Activated CD8-positive, alpha-beta memory T cell treated with anti-CD3 and anti-CD28 coated beads, Interleukin-2, amount 50 U/mL, for 4 hours (primary cell): ENCODE measurements at places on chromosomes 2 and 18.

- no peak for DNase-seq
Observed at GRCh38 chr2:64137996-64138395, 6.2 kb downstream of the PELI1 start.

GRCh38 chr2:203412546-203413331, 84.5 kb downstream of the ABI2 start:
- no peak for DNase-seq

GRCh38 chr2:149656996-149657395, 69.4 kb upstream of the MMADHC start:
- no peak for DNase-seq

DNA sequence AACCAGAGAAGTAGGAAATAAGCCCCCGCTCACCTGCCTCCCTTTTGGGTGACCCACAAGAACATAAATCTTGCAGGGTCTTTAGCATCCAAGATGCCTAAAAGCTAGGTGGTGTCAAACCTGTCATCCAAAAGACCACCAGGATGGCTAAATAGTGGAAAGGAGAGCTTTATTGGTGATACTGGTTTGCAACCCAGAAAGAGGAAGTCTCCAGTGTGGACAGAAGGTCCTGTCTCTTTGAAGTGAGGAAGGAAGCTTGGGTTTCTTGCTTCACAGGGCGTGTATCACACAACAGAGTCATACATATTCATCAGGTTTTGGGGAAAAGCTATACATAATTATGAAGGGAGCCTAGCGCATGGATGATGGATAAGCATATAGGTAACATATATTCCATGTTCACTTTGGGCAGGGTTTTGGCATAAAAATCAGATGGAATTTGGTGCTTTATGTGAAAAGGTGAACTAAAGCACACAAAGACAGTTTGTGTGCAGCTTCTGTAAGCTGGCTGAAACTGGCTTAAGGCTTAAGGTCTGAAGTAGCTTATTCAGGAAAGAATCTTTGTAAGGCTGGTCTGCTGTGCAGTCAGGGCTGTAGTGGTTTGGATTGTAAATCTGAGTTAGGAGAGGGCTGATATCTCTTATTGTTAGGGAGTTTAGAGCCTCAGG, 102.2 kb upstream of the MSH2 start:
- no peak for DNase-seq

DNA sequence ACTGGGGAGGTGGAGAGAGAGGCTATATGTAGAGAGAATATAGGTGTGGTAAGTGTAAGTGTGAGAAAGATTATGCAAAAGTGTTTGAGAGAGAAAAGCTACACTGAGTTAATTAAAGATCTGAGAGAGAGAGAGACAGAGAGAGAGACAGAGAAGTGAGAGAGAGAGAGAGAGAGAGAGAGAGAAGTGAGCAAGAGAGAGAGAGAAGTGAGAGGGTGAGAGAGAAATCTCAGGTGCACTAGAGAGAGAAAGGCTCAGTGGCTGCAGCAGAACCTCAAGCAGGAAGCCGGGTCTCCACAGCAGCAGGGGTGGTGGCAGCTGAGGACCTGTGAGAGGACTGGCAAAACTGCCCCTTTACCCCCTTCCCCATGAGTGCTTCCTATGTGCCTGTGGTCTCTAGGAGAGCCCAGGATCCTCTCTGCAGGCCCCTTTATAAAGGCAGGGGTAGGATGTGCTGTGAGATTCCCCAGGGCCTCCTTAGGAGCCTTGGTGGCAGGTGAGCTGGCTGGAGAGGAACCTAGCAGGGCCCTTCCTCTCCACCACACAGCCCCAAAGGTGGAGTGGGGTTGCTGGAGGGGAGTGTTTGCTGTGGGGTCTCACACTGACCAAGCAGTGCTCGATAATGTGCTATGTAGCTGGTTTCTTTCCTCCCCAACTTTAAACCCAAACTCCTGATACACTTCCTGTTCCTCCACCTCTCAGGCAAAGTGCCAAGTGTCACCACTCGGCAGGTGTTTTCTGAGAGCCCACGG, 52.6 kb downstream of the SLC4A5 start:
- DNase-seq: peak; percentile 23

GRCh38 chr2:70192516-70192915, 1.7 kb upstream of the C2orf42 start:
- no peak for DNase-seq

DNA sequence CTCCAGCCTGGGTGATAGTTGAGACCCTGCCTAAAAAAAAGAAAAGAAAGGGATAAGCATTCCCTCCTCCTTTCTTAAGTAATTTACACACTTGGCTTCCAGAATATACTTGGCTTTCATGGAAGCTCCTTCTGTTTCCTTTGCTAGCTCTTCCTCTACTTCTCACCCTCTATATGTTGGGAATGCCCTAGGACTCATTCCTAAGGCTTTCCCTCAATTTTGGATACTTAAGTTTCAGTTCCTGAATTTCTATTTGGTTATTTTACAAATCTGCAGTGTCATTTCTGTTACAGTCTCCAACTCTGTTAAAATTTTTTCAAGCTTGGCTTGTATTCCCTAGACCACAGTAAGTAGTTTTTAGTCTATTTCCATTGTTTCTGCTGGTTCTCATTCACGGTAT, 23.6 kb downstream of the SP3 start:
- no peak for DNase-seq

GRCh38 chr2:180367815-180368214, 360.7 kb upstream of the CWC22 start:
- no peak for DNase-seq

GRCh38 chr2:205744074-205744591, 61.8 kb downstream of the NRP2 start:
- DNase-seq: no peak

- DNase-seq: no peak
Observed at GRCh38 chr2:40820319-40820718, 368.4 kb upstream of the SLC8A1 start.

DNA sequence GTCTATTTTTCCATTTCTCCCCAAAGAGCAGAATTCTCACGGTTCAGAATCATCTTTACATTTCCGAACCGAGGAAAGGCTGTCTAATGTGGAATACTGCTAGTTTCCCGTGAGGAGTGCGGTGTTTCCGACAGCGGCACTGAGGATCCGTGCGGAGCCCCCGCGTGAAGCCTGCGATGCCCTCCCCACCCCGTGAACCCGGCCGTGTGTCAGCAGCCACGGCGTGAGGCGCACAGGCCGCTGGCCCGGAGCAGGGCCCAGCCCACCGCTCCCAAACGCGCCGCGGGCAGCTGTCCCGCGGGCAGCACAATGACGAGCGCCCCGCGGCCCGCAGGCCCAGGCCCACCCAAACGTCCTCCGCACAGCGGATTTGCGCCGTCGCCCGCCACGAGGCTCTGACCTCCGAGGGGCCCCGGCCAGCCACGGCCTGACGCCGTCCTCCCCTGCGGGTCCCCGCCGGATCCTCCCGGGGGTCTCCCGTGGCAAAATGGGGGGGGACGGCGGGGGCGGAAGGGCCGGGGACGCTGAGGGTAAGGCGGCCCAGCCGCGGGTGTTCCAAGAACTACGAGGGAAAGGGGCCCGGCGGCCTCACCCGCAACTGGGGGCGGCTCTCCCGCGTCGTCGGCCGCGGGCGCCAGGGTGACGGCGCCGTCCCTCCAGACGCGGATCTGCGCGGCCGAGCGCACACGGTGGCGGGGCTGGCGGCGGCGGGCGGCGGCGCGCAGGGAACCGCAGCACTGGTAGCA, 796 bp downstream of the SPIRE1 start:
- DNase-seq: peak; percentile 22

- no peak for DNase-seq
Observed at GRCh38 chr2:8547284-8548064, 134.4 kb upstream of the ID2 start.

GRCh38 chr2:112646102-112646719, 472 bp downstream of the SLC20A1 start:
- peak; percentile 62 for DNase-seq

- no peak for DNase-seq
Observed at GRCh38 chr18:7598167-7599047, 31.3 kb downstream of the PTPRM start.

- no peak for DNase-seq
Observed at GRCh38 chr18:53489266-53489665, 735.2 kb downstream of the MBD2 start.

DNA sequence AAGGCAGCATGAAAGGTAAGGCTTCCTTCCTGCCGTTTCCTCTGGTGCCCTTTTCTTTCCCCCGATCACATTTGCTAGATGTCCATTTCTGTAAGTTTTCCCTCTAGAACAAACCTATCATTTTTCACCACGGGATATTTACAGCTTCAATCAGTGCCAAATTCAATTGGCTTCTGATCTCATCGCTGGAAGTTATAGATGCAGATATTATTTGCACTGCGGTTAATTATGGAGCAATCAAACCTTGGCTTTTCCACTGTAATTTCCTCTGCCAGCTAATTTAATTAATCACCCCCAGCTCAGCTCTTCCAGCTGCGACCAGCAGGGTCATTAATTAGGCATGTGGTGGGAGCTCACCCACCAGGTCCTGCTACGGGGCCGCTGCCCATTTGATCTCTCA, 86.1 kb downstream of the GBX2 start:
- no peak for DNase-seq

DNA sequence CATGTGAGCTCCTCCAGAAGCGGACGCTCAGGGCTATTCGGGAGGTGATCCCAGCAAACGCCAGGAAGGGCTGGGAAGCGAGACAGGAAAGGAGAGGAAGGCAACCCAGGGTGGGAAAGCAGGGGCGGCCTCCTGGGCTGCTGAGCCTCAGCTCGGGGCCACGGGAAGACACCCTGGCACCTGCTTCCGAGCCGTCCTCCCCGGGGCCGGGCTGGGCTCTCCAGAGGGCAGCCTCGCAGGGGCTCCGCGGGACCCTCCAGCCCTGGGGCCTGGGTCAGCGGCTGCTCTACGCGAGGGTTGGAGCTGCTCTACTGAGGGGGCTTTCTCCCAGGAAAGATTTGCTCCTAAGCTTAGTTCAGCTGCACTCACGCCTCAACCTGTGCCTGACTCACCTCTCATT, 34.0 kb downstream of the TIMM21 start:
- DNase-seq: no peak

GRCh38 chr2:112733871-112734270, 13.1 kb downstream of the NT5DC4 start:
- no peak for DNase-seq

DNA sequence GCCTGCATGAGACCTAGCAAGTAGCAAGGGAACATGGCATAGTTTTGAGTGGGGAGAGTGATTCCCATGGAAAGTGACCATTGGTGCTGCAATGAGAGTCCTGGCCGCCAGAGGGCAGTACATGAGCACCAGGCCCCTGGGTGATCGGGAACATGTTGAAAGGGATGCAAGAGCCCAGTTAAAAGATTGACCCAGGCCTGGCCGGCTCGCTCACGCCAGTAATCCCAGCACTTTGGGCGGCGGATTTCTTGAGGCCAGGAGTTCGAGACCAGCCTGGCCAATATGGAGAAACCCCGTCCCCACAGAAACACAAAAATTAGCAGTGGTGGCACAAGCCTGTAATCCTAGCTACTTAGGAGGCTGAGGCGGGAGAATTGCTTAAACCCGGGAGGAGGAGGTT, 22.2 kb downstream of the FAP start:
- peak; percentile 59 for DNase-seq

DNA sequence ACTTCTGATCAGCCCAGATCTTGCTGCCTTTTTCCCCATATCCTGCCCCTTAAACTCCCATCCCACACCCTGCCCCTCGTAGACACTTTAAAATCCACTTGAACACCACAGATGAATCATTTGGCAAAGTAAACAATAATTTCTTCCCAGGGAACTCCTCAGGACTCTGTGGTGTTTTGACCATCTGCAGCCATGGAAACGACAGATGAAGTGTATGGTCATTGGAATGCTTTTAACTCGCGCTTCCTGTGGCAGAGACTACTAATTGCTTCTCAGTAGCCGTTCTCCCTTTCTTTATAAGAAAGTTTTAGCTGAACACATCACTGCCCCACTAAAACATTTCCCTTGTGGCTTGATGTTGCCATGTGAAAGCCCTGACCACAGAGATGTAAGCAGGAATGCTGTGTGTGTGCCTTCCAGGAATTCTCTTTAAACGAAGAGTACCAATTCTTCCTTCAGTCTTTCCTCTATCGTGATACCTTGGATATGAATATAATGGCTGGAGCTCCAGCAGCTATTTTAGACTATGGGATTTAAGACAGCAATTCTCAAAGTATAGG, 92.7 kb upstream of the PARD3B start:
- no peak for DNase-seq

DNA sequence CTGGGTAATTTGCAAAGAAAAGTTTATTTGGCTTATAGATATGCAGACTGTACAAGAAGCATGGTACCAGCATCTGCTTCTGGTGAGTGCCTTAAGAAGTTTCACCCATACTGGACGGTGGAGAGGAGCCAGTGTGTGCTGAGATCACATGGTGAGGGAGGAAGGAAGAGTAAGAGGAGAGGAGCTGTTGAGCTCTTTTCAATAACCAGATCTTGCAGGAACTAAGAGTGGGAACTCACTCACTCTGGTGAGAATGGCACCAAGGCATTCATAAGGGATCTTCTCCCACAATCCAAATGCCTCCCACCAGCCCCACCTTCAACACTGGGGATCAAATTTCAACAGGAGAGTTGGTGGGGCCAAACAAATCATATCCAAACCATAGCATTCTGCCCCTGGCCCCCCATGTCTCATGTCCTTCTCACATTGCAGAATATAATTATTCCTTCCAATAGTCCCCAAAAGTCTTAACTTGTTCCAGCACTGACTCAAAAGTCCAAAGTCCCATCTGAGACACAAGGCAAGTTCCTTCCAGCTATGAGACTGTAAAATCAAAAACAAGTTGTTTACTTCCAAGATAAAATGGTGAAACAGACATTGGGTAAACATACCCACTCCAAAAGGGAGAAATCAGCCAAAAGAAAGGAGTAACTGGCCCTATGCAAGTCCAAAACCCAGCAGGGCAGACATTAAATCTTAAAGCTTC, 11.7 kb upstream of the TMEM37 start:
- DNase-seq: no peak

DNA sequence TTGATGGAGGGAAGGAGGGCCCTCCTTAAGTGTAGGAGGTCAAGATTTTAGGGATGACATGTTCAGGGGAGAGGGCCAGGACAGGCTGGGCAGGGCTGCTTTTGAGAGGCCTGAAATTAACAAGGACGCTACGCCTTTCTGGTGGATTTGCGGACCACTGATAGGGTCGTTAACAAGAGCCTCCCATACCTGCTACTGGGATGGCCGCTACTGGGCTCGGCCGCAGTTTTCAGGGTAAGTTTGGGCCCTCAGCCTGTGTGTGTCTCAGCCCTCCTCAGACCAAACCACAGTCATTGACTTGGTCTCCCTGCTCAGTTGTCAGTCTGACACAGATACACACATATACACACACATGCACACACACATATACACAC, 180.9 kb downstream of the SMAD2 start:
- DNase-seq: no peak
